SW 1271 (cell line): ENCODE measurements at places on chromosomes 6 and 20.

DNA sequence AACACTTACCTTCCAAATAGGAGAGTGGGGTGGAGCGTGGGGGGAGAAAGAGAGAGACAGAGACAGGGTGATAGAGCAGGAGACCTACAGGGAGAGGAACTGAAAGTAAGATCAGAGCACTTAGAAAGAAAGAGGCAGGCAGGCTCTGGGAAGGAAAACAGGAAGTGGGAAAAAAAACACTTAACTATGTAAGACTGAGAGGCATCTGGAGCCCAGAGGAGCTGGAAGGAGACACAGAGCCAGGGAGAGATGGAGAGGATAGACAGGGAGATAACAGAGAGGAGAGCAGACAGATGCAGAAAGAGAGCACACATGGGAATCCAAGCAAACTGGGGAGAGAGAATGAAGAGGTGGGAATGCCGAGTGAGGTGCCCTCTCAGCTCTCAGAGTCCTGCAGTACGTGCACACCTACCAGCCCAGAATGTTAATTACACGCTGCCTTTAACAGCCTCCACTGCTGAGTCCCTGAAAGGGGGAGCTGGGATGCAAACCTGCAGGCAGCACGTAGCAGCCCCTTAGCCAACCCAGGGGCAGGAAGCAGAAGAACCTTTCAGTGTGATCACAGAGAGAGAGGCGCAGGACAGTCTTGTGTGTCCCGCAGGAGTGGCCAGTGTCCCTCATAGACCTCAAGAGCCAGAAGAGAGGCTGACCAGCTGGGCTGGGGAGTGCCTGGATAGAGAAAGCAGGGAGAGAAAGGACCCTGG, 132.7 kb upstream of the LRFN2 start:
- DNase-seq = no peak

DNA sequence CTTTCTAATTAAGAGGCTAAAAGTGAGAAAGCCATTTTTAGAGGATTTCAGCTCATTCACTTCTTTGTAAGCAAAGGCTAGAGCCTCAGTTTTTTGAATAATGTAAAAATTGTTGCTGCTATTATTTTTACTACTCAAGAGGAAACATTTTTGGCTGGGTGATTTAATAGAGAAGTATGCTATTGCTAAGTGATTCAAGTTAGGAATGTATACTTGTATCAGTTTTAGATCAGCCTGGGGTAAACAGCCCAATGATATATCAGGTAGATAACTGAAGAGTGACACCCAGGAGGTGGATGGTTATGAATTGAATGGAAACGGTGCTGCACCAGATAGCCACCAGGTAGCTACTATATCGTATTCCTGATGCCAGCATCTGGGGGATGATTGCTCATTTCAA, 9.2 kb downstream of the QKI start:
- DNase-seq = no peak

GRCh38 chr6:89048288-89048923, 32.1 kb upstream of the PNRC1 start:
- no peak for DNase-seq

DNA sequence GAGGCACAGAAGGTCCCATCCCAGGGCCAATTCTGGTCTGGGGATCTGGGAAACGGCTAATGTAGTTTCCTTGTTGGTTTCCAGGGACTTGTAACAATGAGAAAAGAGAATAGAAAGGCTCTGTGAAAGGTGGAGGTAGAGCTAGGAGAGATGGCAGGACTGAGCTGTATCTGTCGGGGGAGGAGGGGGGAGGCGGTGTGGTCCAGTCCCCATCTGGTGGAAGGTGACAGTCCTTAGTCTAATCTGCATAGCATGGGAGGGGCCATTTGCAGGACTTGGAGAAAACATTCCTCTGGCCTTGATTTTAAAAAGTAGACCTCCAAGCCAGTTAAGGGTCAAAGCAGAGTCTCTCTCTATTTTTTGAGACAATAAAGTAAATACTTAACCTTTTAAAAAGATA, 137.1 kb downstream of the DNAH8 start:
- DNase-seq = no peak

- DNase-seq = peak; percentile 13
Observed at GRCh38 chr20:39800548-39800947, 838.4 kb downstream of the DHX35 start.

DNA sequence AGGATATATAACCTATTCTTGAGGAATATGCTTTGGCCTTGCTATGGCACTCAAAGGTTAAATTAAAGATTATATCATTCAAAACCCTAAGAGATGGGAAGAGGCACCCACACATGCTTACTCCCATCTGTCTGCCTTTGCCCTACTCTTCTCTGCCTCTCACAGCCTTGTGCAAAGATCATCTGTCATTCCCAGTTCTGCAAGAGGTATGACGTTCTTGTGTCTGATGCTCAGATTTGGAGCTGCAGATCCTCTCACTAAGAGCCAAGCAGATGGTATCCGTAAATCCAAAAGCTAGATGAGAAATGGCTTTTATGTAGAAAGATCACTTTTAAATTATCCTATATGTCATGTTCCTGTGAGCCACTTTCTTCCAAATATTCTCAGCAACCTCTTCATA, 112.0 kb downstream of the GPR63 start:
- no peak for DNase-seq

DNA sequence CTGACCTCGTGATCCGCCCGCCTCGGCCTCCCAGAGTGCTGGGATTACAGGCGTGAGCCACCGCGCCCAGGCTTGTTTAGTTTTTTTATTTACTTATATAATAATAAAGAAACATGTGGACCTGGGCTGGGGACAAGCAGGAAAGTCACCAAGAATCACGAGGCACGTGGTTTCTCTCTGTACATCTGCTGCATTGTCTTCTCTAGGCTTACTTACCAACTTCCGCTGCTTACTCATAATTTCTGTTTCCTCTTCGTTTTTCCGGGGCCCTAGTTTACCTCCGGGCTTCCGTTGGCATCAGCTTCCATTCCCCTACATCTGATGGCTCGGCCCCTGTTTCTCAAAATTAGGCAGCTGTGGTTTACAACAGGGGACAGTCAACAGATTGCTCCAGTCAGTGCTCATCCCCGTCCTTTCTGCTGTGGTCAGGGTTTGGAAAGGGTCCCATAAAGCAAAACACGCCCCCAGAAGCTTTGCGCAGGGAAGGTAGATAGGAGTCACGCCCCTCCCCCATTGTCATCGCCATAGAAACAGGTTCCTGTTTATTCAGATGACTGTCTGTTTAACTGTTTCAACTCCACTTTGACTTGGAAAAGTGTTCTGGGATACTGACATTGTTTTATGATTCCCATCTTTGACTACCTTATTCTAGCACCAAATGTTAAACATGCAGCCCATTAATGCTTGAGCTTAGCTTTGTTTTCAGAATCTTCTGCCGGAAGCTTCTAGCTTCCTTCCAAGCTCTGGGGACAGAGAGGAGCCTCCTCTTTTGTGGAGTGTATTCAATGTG, 31.9 kb upstream of the TXLNB start:
- no peak for DNase-seq

DNA sequence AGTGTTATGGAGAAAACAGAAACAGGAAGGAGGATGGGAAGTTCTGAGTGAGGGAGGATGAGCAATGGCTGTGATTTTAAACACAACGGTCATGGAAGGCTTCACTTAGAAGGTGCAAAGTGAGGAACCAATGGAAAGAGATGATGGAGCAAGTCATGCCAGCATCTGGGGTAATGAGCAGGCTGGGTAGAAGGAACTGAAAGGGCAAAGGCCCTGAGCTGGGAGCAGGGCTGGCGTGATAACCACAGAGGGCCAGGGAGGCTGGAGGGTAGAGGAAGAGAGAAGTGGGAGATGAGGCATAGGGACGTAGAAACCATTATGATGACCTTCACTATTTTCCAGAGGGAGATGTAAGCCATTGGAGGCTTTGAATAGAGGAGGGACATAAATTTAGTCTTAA, 43.6 kb downstream of the NHLRC1 start:
- no peak for DNase-seq

- DNase-seq = no peak
Observed at GRCh38 chr20:63035603-63036185, 28.9 kb upstream of the BHLHE23 start.

- no peak for DNase-seq
Observed at GRCh38 chr20:4559106-4559505, 162.6 kb upstream of the PRND start.

DNA sequence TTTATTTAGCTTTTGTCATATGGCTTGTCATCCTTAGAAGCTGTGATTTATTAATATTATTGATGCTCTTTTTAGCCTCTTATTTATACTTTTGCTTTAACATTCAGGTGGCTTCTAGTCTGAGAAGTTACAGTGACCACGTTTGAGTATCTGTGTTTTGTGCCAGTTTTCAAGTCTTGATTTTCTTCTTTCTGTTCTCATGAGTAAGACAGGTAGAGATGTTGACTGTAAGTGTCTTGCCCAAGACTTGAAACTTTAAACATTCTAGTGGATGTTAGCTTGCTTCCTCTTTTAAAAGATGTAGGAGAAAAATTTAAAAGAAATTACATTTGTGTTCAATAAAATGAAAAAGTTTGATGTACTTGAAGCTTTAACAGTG, 122.6 kb downstream of the LRRC1 start:
- no peak for DNase-seq

- DNase-seq = no peak
Observed at GRCh38 chr6:89976694-89977020, 82.4 kb downstream of the GJA10 start.

- no peak for DNase-seq
Observed at GRCh38 chr6:117681162-117681741, 6.0 kb downstream of the NUS1 start.

DNA sequence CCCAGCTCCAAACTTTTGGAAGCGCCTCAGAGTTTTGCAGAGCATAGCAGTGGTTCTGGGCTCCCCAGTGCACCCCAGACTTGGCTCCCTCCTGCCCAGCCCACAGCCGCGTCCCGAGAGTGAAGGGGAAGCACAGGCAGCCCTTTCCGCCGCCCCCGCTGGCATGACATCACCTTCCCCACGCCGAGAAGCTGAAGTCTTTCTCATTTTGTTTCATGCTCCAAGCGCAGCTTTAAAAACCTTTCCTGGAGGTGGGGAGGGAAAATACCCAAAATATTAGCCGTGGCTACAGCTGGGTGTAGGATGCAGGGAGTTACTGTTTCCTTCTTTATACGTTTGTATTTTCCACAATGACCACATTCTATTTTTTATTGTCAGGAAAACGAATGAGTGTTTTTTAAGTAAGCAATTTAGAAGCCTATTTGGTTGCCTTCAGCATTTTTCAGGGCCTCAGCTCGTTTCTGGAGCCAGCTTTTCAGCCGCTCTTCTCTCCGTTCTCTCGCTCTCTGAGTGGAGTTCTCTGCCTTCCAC, 72.9 kb downstream of the SNX5 start:
- no peak for DNase-seq

DNA sequence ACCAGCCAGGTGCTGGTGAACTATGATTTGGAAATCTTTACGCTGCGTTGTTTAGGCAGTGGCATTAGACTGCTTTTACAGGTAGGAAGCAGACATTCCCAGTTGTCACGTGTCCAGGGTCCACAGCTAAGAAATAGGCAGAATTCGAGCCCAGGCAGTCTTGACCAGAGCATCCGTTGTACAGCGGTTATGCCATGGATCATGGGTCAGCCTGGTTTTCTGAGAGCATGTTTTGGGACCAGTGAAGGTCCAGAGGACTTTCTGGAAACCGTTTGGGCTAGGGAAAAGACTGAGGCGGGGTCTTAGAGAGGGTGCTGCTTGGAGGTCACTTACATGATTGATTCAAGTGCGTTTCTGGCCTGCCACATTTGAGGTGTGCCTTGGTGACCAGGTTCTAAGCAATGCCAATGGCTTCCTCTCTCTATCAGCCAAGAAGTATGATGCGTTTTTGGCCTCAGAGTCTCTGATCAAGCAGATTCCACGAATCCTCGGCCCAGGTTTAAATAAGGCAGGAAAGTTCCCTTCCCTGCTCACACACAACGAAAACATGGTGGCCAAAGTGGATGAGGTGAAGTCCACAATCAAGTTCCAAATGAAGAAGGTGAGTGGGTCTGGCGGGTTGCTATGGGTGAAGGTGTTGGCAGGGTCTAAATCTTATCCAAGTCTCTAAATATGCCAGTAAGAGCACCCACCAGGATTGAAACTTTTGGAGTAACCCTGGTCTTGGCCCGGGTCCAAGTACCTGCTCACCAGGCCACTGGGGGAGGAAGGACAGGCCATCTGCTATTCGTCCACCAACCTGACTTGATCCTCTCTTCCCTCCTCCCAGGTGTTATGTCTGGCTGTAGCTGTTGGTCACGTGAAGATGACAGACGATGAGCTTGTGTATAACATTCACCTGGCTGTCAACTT, 1.8 kb downstream of the RPL10A start:
- DNase-seq = peak; percentile 28

GRCh38 chr6:37182736-37183590, 13.0 kb downstream of the PIM1 start:
- no peak for DNase-seq

DNA sequence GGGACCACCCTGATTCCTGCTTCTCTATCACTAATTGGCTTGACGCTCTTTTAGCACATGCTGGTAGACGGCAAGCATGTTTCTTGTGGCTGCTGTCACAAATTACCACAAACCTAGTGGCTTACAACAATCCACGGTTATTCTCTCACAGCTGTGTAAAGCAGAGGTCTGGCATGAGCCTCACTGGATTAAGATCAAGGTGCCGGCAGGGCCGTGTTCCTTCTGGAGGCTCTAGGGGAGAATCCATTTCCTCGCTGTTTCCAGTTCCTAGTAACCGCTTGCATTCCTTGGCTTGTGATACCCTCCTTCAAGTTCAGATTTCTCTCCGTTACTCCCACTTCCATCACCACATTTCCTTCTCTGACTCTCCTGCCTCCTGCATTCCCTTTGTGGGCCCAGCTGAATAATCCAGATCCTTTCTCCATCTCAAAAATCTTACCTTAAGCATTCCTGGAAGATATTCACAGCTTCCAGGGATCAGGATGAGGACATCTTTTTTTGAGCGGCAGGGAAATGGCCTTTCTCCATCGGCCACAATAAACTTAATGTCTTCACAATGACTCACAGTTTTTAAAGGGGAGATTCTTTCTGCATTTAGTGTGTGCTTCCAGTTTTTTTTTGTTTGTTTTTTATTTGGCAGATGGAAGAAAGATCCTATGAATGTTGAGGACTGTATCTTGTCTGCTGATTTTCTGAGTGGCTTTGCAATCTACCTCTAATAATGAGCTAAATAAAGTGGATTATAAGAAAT, 39.9 kb downstream of the BMP6 start:
- DNase-seq = no peak

DNA sequence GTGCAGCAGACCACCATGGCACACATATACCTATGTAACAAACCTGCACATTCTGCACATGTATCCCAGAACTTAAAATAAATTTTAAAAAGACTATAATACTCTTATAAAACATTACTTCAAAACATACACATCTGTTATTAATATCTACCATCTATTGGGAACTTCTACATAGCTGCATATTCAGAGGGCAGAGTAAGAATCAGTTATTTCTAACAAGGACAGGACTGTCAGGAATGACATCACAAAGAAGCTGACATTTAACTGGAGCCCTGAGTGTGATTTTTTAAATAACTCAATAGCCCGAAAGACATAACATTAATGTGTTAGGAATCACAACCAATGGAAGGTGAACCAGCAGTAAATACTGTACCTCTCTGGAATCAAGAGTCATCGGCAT, 276.7 kb upstream of the ECI2 start:
- DNase-seq = no peak

DNA sequence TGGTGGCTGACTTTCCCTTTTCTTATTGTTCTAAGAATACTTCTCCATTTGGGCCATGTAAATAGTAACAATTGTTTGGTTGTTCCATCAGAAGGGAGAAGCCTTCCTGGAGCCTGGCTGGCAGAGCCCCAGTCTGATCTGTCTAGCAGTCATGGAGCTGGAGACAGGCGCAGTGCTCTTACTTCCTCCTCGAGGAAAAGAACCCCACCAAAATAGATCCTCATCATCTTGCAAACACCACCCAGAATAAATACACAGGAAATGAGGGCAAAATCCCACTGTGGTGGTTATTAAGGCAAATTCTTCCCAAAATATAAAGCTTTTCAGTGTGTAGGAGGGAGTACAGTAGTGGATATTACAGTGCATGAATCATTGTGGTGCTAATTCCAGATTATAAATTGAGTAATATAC, 195.1 kb upstream of the SGK1 start:
- DNase-seq = no peak
